ENCODE measurements at places on chromosomes 5 and 9. TPM values are rescaled to one million over a fixed set of nuclear protein-coding genes. Genes with fewer than 3 reads are reported as not detected.

MED22 gene
- 22.0 TPM for total RNA-seq

- DNase-seq, result no peak
Observed at GRCh38 chr5:145943674-145944121, 7.3 kb downstream of the SH3RF2 start.

- no peak for DNase-seq
Observed at GRCh38 chr9:134218230-134218629, 53.9 kb upstream of the RNU6ATAC start.

DNA sequence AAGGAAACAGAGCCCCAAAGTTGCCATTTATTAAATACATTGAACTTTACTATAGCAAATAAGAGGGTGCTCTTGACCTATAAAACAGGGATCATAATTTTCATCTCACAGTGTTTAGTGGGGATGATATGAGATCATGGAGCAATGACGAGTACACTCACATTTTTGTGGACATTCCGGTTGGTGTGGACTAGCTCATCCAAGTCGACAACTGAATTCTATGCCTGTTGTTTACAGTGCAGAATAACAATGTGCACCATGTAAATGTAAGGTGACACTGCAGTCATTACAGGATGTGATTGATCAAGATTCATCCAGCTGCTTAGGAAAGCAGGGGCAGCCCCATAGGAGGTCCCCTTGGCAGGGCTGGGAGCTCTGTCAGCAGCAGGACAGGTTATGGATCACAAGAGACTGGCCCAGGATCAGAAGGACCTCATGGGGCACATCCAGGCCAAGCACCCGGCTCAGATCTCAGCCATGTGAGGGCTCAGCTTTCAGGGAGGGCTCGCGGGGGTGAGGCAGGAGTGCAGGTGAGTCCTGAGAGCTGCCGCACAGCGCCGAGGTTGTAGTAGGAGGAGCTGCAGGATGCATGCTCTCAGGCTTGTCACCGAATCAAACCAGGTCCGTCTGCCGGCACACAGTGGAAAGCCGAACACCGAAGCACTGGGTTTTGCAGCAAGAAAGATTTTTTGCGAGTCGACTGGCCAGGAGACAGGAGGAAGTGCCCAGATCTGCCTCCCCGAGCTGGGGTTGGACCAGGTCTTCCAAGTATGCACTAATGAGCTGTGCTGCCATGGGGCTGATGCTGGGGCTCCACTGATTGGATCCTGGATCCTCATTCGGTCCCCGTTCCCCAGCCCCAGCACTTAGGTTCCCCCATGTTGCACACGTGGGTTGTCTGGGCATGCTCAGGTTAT is 28.2 kb downstream of the MRPL36 start:
- no peak for DNase-seq

DNA sequence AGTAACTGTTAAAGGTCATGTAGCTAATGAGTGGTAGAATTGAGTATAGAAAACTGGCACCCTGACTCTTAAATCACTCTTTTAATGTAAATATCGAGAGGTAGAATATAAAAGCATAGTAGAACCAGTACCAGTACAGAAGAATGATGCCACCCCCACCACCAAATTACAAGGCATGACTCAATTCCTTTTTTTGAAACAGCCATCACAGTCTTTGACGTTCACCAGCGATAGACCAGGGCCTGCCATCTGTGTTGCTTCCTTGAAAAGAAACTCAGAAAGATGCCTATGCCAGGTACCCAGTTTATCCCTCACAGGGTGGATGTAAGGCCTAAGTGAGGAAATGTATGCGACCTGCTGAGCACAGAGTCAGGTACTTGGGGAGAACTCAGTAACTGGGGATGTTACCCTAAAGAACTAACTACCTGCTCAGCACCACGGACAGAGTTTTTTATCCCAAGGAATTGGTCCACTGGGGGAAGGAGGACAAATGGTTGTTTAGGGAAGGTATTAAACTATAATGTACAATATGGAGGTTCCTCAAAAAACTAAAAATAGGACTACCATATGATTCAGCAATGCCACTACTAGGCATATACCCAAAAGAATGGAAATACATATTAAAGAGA is 116.5 kb downstream of the BRINP1 start:
- DNase-seq, result no peak

DNA sequence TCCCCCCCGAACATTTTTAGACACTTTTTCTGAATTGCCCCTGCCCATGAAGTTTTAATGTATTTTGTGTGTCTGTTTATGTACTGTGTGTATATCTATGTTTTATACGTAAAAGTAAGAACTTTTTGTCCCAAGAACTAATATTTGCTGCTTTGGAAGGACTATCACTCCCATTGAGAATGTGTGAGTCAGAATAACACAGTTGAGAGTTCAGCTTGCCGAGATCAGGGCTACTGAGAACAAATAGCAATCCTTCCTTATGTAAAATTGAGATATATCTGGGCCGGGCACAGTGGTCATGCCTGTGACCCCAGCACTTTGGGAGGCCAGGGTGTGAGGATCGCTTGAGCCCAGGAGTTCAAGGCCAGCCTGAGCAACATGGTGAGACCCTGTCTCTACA is 11.3 kb downstream of the GTF3C4 start:
- DNase-seq, result no peak

DNA sequence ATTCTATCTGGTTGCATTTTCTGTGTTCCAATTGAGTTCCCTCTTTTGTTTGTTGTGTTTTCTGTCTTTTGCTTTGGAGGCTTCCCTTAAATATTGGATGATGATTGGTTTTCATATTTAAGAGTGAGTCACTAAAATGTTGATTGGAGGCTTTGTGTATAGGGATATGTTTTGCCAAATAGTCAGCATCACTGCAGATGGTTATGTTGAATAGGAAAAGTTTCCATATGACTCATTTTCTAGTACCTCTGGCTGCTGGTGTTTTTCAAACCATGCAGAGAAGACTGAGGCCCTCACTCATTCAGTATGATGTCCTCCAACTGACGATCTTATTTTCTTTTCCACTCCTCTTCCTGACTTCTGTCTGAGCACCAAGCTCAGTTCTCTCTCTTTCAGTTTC is 1290.0 kb downstream of the EFNA5 start:
- no peak for DNase-seq

ZNF454 gene
- 13.9 TPM for total RNA-seq

DNA sequence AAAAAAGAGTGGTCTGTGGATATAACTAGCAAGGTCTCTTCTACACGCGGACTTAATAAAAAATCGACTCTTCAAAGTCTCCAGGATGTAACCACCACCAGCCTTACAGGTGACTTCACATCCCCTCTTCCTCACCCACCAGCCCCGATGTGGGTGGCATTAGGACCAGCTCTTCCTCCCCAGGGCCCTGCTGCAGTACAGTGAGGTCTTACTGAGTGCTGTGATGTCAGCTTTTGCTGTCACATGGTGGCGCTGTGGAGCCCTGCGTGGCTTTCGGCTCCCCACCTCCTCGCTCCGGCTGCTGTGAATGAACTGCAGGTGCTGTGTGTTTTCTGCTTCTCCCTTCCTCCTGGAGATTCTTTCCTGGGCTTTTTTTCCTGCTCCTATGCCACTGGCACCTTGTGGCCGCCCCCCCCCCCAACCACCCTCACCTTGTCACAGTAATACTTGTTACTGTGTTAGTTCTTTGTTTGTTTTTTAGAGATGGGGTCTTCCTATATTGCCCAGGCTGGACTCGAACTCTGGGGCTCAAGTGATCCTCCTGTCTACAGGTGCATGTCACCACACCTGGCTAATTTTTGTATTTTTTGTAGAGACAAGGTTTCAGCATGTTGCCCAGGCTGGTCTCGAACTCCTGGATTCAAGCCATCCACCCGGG is 15.8 kb upstream of the RAPGEF1 start:
- DNase-seq, result peak; percentile 84

- DNase-seq, result no peak
Observed at GRCh38 chr9:86281593-86282076, 703 bp downstream of the ISCA1 start.

GRCh38 chr5:162227075-162227474 is 159.5 kb downstream of the GABRG2 start:
- no peak for DNase-seq

PCDHB5 gene
- total RNA-seq, result 14.3 TPM

DNA sequence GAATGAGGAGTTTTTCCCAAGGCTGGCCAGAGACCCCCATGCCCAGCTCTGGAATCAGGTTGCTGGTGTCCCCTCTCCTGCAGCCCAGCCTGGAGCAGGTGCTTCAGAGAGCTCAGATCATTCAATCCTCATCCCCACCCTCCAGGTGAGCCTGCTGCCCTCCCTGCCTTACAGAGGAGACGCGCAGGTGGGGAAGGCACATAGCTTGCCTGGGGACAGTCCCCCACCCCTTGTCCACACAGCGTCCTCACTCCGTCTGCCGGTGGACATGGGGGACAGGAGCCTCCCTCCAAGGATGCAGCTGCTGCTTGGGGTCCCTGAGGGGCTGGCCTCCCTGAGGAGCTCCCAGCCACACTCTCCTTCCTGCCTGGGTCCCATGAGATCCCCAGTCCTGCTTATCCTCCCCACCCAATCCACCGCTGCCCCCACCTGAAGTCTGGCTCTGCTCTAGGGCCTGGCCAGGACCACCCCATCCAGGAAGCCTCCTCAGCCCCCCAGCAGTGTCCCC is 17.1 kb upstream of the QSOX2 start:
- DNase-seq, result no peak

DNA sequence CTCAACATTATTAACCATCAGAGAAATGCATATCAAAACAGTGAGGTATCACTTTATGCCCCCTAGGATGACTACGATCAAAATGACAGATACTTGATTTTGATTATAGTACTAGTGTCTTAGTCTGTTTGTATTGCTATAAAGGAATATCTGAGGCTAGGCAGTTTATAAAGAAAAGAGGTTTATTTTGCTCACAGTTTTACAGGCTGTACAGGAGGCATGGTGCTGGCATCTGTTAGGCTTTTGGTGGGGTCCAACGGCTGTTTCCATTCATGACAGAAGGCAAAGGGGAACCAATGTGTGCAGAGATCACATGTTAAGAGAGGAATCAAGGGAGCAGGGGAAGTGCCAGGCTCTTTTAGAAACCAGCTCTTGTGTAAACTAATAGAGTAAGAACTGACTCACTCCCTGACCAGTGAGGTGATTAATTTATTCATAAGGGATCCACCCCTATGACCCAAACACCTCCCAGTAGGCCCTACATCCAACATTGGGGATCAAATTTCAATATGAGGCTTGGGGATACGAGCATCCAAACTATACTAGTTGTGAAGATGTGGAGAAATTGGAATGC is 16.0 kb upstream of the AFF4 start:
- DNase-seq, result no peak

DNA sequence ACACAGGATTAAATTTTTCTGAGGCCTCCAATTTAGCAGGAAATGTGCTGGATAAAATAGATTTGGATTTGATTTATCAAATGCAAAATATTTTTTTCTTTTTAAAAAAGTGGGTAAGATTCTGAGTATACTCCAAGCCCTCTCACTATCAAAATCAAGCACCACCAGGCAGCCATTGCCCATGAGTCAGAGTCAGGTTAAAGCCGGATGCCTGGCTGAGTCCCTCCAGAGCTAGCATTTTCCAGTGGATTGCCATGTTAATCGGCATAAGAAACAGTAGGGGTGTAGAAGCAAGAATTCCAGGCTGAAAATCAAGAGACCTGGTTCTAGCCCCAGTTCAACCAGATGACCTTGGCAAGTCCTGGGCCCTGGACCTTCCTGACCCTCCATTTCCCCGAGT is 85.3 kb downstream of the FAM114A2 start:
- DNase-seq, result no peak

DNA sequence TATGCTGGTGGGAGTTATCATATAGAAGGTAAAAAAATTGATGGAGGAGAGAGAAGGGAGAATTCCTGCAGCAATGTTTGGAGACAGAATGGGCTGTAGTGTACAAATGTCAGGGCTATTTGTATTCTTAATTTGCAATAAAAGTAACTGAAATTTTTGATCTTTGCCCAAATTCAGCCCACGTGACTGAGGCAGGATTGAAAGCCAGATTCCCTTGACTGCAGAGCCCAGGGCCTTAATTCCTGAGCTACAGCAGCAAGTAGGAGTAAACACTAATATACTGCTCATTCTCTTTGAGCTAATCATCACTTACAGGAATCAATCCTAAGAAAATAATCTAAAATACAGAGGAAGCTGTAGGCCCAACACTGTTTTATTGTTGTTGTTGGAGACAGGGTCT is 5.2 kb upstream of the ANXA6 start:
- DNase-seq, result no peak

- no peak for DNase-seq
Observed at GRCh38 chr5:1488882-1489680, 34.7 kb downstream of the LPCAT1 start.

DNA sequence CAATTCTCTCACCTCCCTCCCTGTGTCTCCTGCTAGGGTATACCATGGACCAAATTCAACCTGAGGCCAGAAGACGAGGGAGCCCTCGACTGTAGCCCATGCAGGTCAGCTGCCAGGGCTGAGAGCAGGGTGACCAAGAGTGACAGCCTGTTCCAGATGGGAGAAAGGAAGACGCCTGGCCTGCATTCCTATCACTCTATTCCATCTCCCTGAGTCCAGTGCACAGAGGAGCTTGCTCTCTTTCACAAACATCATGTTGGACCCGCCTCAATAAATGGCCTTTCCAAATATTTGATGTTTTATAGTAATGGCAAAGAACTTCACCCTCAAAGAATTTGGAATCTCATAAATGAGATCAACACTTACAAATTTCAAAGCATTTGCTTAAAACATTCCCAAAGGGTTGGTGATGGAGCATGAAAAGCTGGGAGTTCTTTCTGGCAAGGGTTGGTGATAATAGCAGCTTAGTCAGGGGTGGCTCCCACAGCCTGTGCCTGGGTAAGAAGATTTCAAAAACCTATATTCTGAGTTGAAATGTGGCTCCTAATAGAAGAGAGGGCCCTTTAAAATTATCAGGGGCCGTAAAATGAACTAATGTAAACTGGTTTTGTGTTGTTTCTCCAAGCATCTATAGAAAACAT is 393.1 kb downstream of the EFNA5 start:
- no peak for DNase-seq

DNA sequence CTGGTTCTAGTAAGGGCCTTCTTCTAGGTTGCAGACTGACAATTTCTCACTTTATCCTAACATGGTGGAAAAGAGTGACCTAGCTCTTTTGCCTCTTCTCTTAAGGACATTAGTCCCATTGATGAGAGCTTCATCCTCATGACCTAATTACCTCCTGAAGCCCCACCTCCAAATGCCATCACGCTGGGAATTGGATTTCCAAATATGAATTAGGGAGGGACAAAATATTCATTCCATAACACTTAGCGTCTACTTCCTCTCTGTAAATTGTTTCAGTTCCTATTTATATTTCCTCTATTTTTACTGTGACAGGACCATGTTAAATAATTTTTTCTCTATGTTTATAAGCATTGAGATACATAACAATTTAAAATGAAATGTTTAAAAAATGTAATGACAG is 408.8 kb downstream of the CDH10 start:
- no peak for DNase-seq
